Stimulated activated CD8-positive, alpha-beta memory T cell treated with anti-CD3 and anti-CD28 coated beads, Interleukin-7, amount 100 ng/mL, for 4 hours (primary cell): ENCODE measurements at places on chromosomes 4 and X.

GRCh38 chr4:151418385-151418784 lies 9.4 kb downstream of the FHIP1A start:
- no peak for DNase-seq

DNA sequence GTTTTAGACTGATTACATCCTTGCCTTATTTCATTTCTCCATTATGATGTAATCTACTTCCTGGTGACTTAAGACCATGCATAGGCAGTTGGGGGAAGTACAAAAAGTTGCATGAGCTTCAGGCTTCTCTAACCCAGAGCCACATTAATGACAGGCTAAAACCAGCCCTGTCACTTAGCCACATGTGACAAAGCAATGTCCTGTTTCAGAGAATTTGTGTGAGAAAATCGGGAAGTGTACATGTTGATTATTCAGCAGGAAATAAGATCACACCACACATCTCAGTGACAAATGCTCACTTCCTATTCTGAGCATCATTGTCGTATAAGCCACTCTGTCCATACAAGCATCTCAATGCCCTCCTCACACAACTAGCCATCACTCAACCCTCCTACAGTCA lies 98.5 kb upstream of the MAGEB16 start:
- DNase-seq, result no peak

DNA sequence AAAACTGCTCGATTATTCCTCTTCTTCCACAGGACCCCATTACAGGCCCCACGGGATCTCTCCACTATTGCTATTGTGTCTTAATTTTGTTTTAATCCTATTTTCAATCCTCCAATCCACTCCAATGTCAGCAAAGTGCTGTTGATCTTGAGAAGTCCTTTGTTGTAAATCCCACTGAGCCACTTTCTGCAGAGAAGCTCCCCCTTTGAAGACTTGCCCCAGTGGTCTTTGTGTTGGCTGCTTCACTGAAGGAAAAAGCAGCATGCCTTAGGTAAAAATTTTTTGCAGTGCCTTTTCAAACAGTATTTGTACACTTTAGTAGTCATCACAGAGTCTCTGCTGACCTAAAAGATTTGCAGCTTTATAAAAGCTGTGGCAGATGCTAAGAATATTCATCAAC lies 252.0 kb upstream of the SLC7A11 start:
- DNase-seq, result no peak

DNA sequence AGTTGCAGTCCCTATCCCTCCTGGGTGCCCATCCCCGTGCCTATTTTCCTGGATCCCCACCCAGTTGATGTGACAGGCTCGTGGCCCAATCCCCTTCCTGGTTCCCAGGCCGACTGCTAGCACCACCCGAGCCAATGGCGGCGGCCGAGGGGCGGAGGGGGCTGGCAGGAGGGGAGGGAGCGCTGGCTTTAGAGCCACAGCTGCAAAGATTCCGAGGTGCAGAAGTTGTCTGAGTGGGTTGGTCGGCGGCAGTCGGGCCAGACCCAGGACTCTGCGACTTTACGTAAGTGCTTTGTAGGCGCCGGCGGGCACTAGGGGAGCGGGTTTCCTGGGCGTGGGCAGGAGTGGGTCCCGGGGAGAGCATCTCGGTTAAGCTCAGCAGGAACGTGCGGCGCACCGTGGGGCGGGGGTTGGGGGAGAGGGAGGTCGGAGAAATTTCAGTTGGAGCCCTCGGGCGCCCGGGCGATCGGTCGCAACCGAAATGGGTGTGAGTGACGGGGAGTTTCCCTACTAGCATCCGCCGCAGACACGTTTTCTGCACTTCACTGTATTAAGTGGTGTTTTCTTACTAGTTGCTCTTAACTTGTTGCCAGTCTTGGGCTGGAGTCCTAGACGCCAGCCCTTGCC lies at the start of gene PLS3:
Gene PLS3 (plus strand): TSS at position 197 of the 627 bp plus-strand sequence. CDS start 49,077 bp downstream, outside the sequence.
- no peak for DNase-seq

DNA sequence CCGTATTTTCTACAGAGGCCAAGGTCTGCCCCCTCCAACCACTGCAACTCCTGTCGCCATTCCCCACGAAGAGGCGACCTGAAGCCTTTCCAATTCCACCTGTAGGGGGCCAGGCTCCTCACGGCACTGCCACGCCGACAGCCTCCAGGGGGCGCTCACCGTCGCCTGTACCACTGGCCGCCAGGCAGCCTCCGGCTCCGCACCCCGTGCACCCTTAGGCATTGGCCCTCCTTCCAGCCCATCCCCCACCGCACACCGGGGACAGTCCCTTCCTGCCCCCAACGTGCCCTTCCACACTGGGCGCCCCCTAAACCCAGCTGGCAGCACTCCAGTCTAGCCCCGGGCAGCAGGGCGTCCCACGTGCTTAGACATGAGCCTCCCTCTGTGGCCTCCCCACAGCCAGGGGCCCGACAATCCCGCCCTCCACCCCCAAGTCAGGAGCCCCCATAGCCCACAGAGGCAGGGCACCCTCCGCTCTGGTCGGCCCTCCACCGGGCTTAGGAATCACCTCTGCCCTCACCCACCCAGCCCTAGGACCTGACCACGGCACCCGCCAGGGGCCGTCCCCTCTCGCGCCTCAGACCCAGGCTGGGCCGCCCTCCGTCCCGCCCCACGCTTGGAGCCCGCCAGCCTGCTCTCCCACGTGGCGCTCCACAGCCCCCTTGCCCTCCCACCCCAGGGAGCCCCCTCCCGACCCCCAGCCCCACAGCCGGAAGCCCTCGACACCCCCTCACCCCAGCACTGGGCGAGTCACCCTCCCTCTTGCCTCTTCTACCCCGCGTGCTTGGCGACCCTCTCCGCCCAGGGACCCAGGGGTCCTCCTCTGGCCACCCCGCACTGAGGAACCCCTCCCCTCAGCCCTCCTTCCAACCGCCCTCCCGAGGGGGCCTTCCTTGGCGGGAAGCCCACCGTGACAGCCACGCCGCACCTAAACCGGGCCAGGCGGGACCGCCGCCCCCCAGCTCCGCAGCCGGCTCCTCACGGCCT lies 711 bp downstream of the PNMA6E start:
- no peak for DNase-seq

DNA sequence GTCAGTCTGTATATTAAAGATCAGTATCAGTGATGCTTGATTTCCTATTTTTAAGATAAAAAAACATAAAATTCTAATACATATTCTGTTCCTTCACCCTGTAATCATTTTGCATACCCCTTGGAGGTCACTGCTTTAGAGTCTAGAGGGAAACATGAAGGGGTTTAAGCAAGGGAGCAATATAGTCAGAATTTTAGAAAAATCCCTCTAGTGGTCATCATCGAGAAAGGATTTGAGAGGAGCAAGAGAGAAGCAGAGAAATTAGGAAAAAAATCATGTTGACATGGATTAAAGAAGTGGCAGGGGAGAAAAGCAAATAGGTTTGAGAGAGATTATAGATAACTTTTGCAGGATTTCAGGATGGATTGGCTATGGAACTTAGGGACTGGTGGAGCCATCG lies 11.1 kb downstream of the APEX2 start:
- DNase-seq, result no peak

DNA sequence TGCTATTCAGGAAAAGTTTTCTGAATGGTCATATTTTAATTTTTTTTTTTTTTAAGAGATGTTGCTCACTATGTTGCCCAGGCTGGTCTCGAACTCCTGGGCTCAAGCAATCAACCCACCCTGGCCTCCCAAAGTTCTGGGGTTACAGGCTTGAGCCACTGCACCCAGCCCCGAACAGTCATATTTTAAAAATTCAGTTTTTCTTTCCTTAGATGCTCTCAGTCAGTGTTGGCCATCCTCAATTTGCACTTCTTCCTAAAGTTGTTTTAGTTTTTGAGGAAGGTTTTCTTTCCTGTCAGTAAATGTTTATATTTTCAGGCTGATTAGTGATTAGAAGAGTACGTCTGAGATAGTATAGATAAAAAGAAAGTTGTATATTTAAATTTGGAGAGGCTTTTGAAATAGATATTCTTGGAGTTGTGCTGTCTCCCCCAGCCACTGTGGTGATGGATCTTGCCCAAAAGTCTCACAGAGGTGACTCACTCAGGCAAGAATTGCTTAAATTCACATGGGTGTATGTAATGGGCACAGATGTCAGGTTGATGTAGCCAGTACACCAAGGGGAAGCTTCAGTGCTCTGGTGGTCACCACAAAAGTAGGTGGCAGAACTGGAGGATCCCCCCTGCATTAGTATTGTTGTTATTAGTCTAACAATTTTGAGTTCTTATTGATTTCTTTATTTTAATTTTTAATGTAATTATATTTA lies 72.2 kb upstream of the ELOVL6 start:
- DNase-seq, result no peak

- no peak for DNase-seq
Observed at GRCh38 chr4:149823769-149824221, 8.2 kb upstream of the IQCM start.

DNA sequence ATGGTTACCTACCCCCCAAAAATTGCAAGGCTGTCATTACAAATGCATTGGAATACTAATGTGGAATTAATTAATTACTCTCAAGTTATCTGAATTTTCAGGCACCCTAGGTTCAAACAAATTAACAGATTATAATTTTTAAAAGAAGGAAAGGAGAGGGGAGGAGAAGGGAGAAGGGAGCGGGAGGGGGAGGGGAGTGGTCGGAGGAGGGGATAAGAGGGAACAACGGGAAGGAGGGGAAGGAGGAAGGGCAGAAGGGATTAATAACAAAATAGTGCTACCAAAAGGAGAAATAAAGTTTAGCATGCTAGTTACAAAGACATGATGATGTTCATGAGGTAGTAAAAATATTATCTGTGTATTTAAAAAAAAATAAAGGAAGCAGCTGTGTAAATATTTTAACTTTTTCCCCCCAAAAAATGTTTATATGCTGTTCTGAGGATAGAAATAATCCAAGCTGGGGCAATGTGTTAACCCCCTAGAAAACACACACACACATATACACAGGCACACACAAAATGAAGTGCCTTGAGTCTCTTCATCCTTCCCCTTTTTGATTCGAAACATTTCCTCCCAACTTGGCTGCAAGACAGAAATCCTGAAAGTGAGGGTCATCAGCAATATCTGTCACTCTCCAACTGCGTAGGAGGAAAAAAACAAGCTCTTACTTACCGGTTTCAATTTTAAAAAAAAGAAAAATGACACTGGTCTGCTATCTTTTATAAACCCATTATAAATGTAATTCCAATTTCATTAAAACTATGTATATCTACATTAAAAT lies 58.8 kb downstream of the PPP3CA start:
- DNase-seq, result no peak

GRCh38 chr4:132344924-132345828 lies 803.9 kb upstream of the PCDH10 start:
- no peak for DNase-seq

DNA sequence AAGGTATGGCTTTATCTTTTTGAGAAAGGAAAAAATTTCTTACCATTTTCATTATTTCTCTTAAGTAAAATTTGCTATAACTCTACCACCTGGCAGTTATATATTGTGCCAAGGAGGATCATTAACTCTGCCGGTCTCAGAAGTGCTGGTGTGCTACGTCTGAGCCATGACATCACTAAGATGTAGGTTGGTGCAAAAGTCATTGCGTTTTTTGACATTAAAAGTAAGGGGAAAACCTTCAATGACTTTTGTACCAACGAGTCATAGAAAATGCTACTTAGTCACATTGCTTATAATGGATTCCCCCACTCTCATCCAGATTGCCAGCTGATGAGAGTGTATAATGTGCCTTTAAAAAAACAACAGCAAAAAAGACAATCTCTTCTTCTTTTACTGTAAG lies 569.1 kb upstream of the GALNT7 start:
- DNase-seq, result no peak

- DNase-seq, result no peak
Observed at GRCh38 chr4:123110685-123111084, 188.3 kb upstream of the NUDT6 start.

- DNase-seq, result no peak
Observed at GRCh38 chrX:130170752-130171445, 863 bp upstream of the RAB33A start.

DNA sequence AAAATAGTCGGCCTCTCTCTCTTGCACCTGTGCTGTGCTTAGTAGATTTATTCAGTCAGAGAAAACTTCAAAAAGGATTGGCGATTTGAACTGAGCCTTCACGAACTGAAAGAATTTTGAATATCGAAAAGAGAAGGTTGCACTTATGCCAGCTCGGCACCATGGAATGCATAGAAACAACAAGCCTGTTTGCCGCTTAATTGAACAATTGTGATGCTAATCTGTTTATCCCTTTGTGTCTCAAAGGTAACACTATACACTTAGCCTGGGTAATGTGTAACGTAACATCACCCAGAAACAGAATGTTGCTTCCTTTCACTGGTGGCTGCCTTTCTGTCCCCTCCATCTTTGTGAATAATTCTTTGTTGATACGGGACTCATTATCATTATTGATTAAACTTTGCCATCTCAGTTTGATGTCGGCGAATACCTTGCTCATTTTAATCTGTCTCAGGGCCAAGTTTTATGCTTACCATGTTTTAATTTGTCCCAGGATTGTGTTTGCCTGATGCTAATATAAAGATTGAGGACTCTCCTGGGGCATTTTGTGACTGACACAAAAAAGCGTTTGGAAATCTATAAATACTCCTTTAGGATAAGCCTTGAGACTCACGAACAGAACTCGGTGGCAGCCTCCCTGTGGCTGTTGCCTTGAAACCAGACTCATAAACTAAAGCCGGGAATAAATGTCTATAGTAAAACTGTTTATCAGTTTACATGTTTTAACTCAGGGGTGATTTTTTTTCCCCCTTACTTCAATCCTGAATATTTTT lies 400.5 kb downstream of the RAPGEF2 start:
- no peak for DNase-seq

GRCh38 chrX:7027071-7027470 lies 120.4 kb upstream of the STS start:
- no peak for DNase-seq

DNA sequence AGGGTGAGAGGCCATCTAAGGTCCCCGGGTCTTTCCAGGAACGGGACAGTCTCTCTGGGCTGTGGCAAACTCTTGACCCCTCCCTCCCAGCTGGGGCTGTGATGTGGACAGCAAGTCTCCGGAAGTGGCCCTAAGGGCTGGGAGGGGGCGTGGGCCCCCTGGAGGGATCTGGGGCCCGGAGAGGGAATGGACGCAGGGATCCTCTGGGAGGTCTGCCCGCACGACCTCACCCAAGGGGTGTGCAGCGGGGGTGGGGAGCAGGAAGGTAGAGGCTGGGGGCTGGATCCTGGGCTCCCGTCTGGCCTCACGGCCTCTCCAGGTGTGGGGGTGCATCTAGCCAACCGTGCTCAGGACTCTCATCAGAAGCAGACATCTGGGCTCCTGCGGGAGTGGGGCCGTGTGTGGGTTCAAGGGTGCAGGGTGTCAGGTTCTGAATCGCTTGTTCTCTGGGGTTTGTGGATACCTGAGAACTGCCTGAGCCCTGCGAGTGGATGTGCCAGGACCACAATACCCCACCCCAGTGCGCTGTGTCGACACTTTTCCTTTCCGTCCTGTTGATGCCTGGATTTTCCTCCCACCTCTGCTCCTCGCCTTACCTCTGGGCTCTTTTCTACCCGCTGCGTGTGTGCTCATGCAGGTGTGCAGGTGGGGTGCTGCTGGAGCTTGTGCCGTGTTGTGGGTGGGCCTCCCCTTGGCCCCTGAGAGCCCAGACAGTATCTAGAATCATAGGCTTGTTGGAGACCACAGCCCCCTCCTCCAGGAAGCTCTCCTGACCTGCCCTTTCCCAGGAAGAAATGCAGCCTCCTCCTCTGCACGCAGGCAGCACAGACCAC lies 915 bp downstream of the CPZ start:
- no peak for DNase-seq

GRCh38 chr4:39048311-39048710 lies 13.7 kb upstream of the KLHL5 start:
- DNase-seq, result no peak

GRCh38 chr4:113368056-113368455 lies 318.6 kb downstream of the ANK2 start:
- no peak for DNase-seq
